ENCODE measurements at places on chromosomes 12 and 14.
A peak's percentile ranks its signal among the peaks of the same experiment; 100 is the strongest.

- DNase-seq: no peak
Measured at GRCh38 chr12:111181143-111181726, 187.7 kb downstream of the PHETA1 start.

- peak; percentile 9 for DNase-seq
Measured at GRCh38 chr12:108612788-108613282, 15.0 kb upstream of the TMEM119 start.

- peak; percentile 37 for DNase-seq
Measured at GRCh38 chr12:106149096-106149784, 10.5 kb upstream of the NUAK1 start.

DNA sequence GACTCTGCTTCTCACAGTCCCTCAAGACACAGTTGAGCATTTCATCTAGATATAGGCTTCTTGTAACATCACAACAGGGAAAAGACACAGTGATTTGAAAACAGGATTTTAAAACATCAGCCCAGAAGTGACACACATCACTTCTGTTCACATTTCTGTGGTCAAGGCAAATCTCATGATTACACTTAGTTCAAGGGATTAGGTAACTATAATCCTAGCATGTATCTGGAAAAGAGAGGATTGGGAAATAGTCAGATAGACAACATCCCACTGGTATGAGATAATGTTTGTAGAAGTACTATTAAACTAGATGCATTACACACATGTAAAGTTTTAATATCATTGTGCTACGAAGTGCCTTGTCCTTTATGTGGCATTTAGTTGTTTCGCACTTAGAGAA is 252.6 kb upstream of the PRKD1 start:
- DNase-seq: no peak

GRCh38 chr14:82657186-82657675 is 1123.6 kb upstream of the SEL1L start:
- DNase-seq: no peak

DNA sequence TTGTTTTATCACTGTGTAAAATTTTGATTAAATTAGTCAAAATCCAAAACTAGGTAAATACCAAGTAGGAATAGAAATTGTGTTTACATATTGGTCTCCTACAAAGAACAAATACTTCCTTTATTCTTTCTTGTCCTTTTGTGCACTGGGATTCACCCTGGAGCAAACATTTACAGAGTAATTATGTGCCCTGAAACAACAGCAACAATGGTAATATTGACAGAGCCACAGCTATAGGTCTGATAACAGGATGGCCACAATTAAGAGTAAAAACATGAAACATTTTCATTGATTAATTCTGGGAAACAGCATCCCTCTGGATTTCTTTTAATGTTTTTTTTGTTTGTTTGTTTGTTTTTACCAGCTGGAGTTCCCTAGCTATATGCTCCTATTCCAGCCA is 61.2 kb downstream of the SLC38A6 start:
- no peak for DNase-seq

DNA sequence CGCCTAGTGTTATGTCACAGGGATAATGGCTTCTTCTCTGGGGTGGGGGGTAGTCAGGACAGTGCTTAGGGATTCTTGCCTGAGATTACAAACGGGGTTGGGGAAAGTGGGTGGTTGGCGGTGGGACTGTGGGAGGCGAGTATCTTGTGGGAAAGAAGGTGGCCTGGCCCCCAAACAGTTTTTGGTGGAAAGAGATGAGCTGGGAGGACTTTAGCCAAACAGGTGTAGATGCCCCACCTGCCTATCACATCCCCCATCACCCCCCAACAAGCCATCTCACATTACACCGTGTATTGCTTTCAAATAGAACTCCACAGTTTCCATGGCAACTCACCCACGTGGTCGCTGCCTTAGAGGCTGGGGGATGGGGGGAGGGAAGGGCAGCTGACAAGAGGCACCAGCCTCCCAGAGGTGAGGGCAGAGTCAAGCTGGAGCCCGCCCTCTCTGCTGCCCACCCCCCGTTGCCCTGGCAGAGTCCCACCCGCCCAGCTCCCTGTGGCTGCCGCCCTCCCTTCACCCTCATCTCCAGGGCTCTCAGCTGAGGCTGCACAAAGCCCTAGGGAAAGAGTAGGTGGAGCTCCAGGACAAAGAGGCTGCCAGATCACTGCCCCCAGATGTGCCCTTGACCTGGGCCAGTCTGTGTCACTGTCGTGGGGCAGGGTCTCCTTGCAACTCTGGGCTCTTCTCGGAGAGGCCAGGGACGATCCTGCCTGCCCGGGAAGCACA is 98.3 kb downstream of the LRRC74A start:
- peak; percentile 41 for DNase-seq

- DNase-seq: no peak
Measured at GRCh38 chr14:61492474-61492873, 171.1 kb downstream of the PRKCH start.

- DNase-seq: no peak
Measured at GRCh38 chr12:72986963-72987362, 714.8 kb downstream of the TRHDE start.

- DNase-seq: no peak
Measured at GRCh38 chr14:94469261-94469660, 6.7 kb downstream of the SERPINA9 start.

DNA sequence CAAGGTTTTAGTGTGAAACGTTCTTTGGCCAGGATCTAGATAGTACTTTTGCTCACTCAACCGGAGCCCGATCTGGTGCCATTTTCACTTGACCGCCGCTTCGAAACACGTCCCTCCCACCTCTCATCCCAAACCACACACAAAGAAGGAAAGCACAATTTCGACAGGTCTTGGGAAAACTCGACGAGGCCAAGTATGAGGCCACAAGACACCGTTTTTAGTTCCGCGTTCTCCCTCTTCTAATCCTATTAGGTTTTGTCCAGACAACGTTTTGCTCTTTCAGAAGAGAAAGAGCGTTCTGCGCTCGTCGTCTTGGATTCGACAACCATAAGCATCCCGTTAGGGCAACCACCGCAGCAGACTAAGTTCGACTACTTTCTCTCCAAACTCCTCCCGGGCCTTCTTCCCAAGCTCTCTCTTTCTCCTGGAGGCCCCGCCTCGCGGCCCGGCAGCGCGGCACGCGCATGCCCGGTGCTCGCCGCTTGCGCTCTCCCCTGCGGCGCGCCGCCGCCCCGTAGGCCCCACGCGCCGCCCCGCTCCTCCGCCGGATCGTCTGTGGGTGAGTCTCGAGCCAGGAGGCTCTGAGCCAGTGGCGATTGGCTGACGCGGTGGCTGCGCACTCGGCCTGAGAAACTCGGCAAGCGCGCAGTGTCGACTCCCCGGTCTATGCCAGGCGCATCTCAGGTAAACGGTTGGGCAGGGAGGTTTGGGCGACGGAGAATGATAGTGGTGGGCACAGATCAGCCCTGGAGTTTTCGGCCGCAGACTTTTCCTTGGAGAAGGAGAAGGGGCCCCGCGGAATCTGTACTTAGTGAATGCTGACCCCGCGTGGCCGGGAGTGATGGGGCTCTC is at the start of gene MIPOL1:
TSS of gene MIPOL1 (plus strand) at position 517 of the 852 bp plus-strand sequence. CDS start 49,952 bp downstream, outside the sequence.
- peak; percentile 84 for DNase-seq

DNA sequence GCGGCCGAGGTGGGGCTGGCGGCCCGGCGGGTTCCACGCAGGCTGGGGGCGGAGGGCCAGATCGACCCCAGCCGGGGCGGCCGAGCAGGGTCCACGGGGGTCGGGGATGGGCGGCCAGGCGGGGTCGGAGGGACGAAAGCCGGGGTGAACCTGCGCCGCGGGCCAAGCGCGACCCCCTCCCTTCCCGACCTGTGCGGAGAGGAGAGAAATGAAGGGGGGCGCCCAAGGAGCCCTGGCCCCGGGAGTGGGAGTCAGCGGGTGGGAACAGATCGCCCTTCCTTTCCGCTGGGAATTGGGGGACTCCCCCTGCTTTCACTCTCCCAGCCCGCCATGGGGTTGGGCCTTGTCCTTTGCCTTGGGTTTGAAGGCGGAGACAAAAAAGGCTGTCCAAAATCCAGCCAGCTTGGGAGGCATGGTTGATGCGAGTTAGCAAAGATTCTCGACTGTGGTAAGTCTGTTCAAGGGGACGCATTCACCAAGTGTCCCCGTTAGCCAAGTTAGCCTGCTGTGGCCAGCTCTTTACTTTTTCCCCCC is 559 bp upstream of the CKAP4 start:
- peak; percentile 40 for DNase-seq

DNA sequence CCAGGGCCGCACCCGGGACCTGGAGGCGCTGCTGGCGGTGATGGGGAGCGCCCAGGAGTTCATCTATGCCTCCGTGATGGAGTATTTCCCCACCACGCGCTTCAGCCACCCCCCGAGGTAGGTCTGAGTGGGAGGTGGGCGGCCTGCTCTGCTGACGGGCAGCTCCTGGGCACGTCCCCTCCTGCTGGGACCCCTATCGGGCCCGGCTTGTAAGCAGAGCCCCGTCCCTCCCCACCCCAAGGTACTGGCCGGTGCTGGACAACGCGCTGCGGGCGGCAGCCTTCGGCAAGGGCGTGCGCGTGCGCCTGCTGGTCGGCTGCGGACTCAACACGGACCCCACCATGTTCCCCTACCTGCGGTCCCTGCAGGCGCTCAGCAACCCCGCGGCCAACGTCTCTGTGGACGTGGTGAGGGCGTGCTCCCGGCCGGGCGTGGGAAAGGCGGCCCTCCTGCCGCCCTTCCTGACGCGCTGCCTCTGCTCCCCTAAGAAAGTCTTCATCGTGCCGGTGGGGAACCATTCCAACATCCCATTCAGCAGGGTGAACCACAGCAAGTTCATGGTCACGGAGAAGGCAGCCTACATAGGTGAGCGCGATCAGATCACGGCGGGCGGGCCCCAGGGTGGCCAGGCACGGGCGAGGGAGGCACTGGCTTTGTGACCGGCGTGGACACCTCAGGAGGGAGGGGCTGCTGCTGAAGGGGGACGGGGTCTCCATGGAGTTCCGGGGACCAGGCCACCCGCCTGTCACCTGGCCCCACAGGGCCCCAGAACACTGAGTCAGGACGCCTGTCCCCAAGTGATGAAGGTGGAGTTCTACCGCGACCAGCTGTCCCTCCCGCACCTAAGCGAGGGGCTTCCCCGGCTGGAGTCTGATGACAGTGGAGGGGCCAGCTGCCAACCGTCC is 7.3 kb downstream of the PLD4 start:
- DNase-seq: no peak

- DNase-seq: no peak
Measured at GRCh38 chr12:56020423-56021184, at the start of gene IKZF4. TSS of gene IKZF4 (plus strand) at chr12:56021043. CDS start at chr12:56021494, 451 bp downstream.

GRCh38 chr14:50906326-50907065 is 34.6 kb downstream of the ABHD12B start:
- no peak for DNase-seq

DNA sequence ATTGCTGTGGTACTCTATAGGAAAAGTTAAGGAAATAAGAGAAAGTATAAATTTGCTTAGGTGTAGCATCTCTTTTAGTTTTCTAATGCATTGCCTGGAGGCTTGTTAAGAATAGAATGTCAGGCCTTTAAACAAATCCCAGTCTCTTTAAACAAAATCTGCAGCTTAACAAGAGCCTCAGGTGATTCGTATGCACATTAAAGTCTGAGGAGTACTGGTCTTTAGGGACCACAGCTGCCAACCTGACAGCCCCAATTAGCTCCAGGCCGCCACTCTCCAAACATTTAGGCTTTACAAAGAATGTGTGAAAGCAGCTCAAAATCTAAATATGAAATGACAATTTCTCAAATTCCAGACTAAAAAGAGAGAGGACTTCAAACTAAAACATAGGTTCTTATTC is 35.7 kb downstream of the PAWR start:
- no peak for DNase-seq

DNA sequence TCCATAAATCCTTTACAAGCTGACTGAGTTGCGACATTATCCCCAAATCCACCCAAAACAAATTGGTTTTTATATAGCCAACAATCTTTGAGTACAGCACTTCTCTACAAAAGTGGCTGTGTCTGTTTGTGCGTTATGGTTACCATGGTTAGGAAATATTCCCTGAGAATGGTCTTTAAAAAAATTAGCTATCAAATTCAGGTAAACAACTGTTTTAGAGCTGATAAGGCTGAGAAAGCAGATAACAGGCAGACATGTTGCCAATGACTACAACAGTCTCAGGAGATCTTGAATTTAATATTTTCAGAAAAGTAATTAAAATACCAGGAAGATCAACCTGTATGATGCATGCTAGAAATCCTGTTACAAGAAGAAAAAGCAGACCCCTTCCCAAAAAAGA is 248.0 kb downstream of the RASSF9 start:
- DNase-seq: no peak

GRCh38 chr12:20528208-20528607 is 159.9 kb downstream of the PDE3A start:
- DNase-seq: no peak

GRCh38 chr12:33628087-33628486 is 188.5 kb upstream of the SYT10 start:
- DNase-seq: no peak

Data from kidney glomerular epithelial cell (primary cell).